Gastrocnemius medialis (tissue), 4 donors: ENCODE measurements at places on chromosomes 13 and 19. TPM values are rescaled to one million over a fixed set of nuclear protein-coding genes. Genes with fewer than 3 reads are reported as not detected.

IGSF23 gene
- total RNA-seq = not detected

STK11 gene
- 177 TPM for total RNA-seq

GTPBP3 gene
- total RNA-seq = 11.7 TPM

CCDC70 gene
- total RNA-seq = not detected

SMIM44 gene
- not detected for total RNA-seq
